Natural killer cell treated with Interleukin-12 subunit alpha and Interleukin-12 subunit beta and Interleukin-15 and Interleukin-18, amount 100 ng/mL, for 72 hours (primary cell): ENCODE measurements at places on chromosomes 7 and 10.
A peak's percentile ranks its signal among the peaks of the same experiment; 100 is the strongest.

DNA sequence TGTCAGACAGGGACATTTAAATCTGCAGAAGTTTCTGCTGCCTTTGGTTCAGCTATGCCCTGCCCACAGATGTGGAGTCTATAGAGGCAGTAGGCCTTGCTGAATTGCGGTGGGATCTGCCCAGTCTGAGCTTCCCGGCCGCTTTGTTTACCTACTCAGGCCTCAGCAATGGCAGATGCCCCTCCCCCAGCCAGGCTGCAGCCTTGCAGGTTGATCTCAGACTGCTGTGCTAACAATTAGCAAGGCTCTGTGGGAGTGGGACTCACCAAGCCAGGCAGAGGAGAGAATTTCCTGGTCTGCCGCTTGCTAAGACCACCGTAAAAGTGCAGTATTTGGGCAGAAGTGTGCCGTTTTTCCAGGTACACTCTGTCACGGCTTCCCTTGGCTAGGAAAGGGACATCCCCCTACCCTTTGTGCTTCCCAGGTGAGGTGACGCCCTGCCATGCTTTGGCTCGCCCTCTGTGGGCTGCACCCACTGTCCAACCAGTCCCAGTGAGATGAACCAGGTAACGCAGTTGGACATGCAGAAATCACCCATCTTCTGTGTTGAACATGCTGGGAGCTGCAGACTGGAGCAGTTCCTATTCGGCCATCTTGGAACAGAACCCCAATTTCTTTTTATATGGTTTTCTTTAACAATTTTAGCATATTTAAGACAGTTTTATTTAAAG lies 28.4 kb upstream of the VWDE start:
- DNase-seq, result no peak

- no peak for DNase-seq
These were observed 155.1 kb downstream of the GALNT11 start for GRCh38 chr7:152180587-152180986.

- DNase-seq, result no peak
These were observed 102.4 kb downstream of the EGFR start for GRCh38 chr7:55121249-55121648.

- no peak for DNase-seq
These were observed 8.2 kb downstream of the CLDN12 start for GRCh38 chr7:90411510-90411909.

DNA sequence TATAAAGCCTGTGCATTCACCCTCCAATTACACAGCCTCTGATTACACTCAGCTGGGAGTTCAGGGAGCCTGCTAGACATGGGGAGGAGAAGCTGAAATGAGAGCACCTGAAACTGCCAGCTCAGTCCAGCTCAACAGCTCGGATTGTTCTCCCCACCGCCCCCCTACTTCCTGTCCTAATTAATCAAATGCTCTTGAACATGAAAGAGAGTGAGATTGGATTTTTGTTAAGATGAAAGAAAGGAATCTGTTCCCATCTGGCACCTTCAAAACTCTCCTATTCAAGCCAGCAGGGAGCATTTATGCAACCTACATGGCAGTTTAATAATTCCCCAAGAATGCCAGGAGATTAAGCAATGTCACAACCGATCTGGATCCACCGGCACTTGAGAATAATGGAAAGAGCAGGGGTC lies 98.0 kb downstream of the NPSR1 start:
- DNase-seq, result no peak

DNA sequence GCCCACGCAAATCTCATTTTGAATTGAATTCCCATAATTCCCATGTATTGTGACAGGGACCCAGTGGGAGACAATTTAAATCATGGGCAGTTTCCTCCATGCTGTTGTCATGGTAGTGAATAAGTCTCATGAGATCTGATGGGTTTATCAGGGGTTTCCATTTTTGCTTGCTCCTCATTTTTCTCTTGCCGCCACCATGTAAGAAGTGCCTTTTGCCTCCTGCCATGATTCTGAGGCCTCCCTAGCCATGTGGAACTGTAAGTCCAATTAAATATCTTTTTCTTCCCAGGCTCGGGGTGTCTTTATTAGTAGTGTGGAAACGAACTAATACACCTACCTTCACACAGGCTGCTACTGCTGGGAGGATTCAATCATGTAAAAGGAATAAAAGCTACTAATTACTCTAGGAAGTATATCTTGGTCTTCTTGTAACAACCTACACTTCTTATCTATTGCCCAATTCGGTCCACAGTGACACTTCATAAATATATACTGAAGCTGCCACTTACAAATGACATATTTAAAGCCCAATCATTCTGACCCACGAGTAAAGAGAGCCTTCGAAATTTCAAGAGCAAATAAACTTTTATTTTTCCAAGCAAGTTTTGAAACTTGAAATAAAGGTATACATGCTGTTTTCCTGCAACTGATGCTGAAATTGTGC lies 100.3 kb upstream of the ASAH2 start:
- DNase-seq, result no peak

GRCh38 chr10:57162231-57162630 lies 801.2 kb upstream of the ZWINT start:
- DNase-seq, result no peak

GRCh38 chr10:112678987-112679386 lies 232.0 kb downstream of the VTI1A start:
- DNase-seq, result no peak

- DNase-seq, result no peak
These were observed 70.5 kb upstream of the PRKCQ start for GRCh38 chr10:6650586-6650985.

- no peak for DNase-seq
These were observed 19.1 kb upstream of the VWDE start for GRCh38 chr7:12422554-12423320.

- DNase-seq, result no peak
These were observed 182.1 kb downstream of the PFKFB3 start for GRCh38 chr10:6384847-6385246.

GRCh38 chr7:66628361-66629221 lies at the start of gene KCTD7:
TSS of gene KCTD7 (plus strand) at chr7:66628881. CDS start at chr7:66629065, 184 bp downstream.
- DNase-seq, result peak; percentile 99

- no peak for DNase-seq
These were observed 1.8 kb downstream of the GRK5 start for GRCh38 chr10:119209035-119209735.
